ENCODE measurements at places on chromosomes 3 and 15. TPM values are rescaled to one million over a fixed set of nuclear protein-coding genes. Genes with fewer than 3 reads are reported as not detected.

Gene IQCF5
- total RNA-seq, result not detected

Gene CHL1
- not detected for total RNA-seq

GRCh38 chr3:143142354-143142753 lies 22.8 kb downstream of the CHST2 start:
- DNase-seq, result no peak

Gene GOLGA8O
- total RNA-seq, result 7.2 TPM

- no peak for DNase-seq
These were observed 295.5 kb downstream of the PLOD2 start for GRCh38 chr3:145865399-145866018.

DNA sequence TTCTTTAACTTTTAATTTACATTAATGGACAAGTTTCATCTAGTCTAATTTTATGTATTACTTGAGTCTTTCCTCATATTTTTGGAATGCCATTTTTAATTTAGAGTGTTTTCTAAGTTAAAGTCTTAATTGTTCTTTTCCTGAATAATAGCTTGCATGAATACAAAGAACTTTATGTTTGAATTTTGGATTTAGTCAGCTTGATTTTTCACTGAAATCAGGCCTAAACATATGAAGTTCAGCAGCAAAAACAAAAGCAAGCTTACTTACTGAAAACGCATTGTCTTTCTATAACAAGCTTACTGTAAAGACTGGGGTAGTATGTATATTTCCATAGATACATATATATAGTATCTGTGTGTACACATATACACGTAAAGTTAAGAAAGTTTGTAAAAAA lies 126.0 kb downstream of the ZBTB20 start:
- DNase-seq, result no peak

Gene MST1R
- 4.1 TPM for total RNA-seq

DNA sequence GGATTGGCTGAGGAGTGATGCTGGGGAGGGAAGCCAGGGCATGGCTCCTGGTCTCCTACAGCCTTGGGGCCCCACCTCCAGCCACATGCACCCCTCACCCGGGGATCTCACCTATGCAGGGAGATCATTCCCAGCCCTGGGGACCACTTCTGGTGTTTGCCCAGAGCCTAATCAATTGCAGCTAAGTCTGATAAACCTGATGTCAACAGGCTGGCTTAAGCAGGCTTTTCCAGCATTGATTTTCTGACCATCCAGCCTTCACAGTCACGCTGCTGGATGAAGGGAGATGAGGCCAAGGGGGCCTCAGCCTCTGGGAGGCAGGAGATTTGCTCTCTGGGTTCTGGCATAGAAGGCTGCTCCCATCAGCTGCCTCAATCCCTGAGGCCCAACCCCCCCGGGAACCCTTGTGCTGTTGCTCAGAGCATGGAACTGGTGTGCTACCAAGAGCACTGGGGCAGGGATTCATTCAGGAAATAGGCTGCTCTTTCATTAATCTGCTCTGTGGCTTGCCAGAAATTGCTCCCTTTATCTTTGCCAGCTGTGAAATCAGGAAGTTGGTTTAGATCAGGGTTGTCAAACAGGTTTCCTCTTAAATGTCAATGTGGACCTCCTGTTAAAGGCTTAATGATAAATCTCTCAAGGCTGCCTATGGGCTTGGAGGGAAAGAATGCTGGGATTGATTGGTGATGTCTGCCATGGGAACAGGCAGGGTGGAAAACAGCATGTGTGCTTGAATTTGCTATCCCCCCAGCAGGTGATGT lies 19.0 kb downstream of the FAM3D start:
- no peak for DNase-seq

- DNase-seq, result no peak
These were observed 56.1 kb downstream of the FAM174B start for GRCh38 chr15:92599394-92599970.

DNA sequence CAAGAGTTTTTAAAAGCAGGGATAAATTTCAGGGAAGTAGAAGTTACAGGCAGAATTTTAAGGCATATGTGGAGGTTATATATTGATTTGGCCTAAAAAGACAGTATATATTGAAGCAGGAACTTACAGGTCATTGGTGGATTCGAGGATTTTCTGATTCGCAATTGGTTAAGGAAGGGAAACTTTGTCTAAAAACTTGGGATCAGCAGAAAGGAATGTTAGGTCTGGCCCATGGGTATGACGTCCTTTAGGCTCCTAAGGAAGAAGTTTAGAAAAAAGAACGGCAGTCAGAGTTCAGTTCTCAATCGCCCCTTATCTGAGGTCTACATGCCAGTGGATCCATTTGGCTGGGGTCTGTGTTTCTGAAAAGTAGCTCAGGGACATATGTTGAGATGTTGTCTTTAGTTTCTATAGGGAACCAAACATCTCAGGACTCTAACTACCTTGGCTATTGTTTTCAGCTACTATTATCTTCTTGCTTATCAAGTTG lies 33.2 kb upstream of the ACP3 start:
- no peak for DNase-seq

- no peak for DNase-seq
These were observed 17.5 kb upstream of the SLC25A26 start for GRCh38 chr3:66203275-66203674.

- no peak for DNase-seq
These were observed 6.6 kb upstream of the STARD5 start for GRCh38 chr15:81330366-81331090.

Gene DPPA2
- total RNA-seq, result not detected

Gene MEX3B
- total RNA-seq, result 1.2 TPM

GRCh38 chr3:111236836-111237713 lies 165.5 kb downstream of the NECTIN3 start:
- no peak for DNase-seq

DNA sequence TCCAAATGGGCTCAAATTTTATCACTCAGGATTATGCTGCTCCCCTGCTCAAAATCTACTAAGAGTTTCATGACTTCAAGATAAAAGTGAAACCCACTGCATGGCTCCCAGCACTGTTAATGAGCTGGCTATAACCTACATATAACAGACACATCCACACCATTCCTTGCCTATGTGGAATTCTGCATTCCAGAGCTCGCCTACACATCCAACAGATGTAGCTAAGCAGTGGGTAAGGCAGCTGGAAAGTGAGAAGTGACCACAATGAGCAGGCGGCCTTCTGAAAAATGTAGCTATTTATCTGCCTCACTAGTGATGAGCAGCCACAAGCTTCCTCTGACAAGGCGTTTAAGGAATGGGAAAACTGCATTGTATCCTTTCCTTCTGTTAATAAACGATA lies 92.0 kb upstream of the TRIM42 start:
- no peak for DNase-seq

Gene CXCR6
- total RNA-seq, result 18.0 TPM

DNA sequence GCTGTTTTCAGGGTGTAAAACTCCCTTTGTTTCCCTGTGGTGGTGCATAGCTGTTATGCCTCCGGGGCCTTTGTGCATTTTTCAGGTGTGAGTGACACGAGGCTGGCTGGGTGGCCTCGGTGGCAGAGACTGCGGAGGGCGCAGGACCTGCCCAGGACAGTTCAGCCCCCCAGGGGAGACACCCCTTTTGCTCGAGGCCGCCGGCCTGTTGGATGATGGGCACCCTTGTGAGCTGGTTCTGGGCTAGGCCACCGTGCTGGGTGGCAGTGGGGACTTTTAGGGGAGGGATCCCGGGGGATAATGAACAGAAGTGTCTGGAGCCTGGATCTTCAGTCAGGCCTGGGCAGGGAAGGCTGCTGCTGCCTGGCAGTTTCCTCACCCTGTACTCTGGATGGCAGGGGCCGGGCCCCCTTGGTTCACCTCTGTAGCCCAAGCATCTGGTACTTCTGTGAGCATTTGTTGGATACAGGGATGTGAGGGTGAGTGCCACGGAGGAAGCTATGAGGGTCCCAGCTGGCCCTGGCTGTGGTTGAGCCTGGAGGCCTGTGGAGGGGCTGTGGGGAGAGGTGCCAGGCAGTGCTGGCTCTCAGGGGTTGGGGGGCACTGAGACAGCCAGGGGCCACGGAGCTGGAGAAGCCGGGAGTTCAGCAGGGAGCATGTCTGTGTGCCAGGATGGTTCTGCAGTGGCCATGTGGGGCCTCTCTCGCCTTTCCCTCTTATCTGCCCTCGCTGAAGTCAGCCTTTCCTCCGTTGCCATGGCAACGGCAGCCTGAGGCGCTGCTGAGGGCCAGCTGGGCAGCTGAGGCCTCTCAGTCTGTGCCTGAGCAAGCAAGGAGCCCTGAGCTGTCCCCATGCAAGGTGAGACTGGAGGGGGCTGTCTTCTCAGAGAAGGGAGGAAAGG lies 49.0 kb downstream of the KY start:
- DNase-seq, result no peak

DNA sequence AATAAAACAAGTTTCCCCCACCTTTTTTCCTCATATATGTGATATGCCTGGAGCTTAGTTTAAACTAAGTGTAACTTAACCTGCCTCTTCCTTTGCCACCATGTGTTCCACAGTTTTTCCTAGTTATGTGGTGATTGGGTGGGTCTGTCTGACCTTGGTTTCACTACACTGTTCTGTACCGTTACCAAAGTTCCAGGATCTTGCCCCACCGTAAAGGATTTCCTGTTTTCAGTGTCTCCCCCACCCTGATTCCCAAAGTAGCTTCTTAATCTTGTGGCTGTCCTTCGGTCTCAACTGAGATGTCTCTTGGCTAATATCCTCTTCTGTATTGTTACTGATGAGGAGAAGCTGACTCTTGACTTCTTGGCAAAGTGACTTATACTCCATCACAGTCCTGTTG lies 6.4 kb upstream of the MGA start:
- DNase-seq, result no peak

DNA sequence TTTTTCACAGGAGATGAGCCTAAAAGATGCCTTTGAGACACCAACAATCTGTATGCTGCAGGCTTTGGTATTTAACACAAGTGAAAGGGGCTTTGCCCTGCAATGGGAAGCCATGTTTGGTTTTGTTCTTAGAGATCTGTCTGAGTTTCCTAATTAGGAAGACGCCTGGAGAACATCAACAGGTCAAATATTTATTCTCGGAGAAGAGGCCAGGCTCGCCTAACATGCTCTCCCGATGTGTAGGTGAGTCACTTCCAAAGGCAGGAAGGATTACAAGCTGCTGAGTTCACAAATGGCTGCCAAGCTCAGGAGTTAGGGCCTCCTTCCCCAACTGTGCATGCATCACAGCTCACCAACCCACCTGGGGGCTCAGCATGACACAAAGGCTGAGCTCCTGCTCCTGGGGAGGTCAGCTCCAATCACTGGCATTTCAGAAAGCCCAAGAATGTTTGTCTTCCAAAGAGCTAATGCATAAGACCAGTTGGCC lies 119.5 kb upstream of the PRICKLE2 start:
- DNase-seq, result no peak

DNA sequence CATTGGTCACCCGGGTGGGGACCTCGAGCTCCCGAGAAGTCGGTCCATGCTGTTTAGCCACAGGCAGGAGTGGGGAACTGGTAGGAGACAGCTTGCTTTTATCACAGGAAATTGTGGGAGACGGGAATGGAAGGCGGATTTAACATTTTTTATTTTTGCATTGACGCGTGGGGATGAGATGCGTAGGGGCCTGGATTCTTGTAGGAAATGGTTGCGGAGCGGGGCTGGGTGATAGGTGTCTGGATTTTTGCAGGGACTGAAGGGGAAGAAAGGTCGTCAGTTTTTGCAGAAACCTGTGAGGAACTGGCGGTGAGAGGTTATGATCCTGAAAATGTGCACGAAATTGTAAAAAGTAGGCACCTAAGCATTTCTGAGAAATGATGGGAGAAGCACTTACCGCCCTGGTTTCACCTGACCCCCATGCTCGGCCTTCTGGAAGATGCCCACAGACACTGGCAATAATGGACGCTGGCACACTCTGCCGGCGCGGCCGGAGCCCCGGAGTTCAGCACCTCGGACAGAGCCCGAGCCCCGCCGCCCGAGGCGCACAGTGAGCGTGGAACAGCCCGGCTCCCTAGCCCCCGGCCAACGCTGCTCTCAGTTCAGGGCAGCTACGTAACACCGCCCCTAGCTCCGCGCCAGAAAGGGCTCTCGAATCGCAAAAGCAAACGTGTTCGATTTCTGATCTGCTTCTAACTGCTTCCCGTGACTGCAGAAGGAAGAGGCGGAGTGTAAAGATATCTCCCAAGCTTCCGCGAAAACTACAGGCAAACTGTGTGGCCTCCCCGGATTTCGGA lies 928 bp downstream of the ANKRD34C start:
- peak; percentile 39 for DNase-seq

- DNase-seq, result peak; percentile 88
These were observed 901 bp downstream of the NAA50 start for GRCh38 chr3:113744941-113745755.

DNA sequence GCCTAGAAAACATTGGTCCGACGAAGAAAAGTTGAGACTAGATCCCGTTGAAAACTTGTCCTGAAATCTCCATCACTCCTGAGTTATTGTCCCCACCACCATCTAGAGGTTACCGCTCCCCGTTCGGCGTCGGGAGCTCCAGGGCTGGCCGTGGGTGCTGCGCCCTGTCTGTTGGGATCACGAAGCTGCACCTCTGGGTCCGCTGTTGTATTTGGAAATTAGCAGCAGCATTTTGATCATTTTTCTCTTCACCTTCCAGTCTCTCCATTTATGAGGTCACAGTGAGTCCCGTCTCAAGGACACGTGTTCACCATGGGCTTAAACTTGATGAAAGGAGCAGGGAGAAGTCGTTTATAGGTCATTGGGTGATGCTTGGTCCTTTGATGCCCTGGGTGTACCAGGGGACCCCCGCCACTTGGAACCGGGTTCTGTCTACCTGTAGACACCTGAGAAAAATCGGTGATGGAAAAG lies 565 bp downstream of the MANF start:
- no peak for DNase-seq

DNA sequence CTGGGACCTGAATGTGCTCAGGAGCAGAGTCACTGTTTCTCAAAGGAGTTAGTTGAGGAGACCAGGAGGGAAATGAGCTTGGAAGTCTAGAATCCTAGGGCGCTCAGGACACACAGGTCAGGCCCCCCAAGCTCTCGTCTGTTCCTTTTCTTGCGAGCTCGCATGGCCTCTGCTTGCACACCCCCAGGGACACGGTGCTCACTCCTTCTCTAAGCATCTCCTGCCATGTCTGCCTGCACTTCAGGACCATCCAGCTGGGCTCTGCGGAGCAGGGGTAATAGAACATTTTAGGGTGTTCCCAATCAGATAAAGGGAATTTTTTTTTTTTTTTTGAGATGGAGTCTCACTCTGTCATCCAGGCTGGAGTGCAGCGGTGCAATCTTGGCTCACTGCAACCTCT lies 213.2 kb downstream of the XXYLT1 start:
- no peak for DNase-seq

- no peak for DNase-seq
These were observed 13.0 kb downstream of the CACNA2D2 start for GRCh38 chr3:50490424-50490823.

GRCh38 chr15:85583923-85584390 lies 203.6 kb downstream of the AKAP13 start:
- no peak for DNase-seq

GRCh38 chr3:42511201-42511600 lies 8.8 kb downstream of the VIPR1 start:
- DNase-seq, result no peak

Gene GOLGA8T
- not detected for total RNA-seq

Gene MOBP
- not detected for total RNA-seq

Gene IL5RA
- not detected for total RNA-seq

- no peak for DNase-seq
These were observed 35.6 kb downstream of the MAP2K5 start for GRCh38 chr15:67578020-67578600.

Measured in activated CD4-positive, alpha-beta T cell treated with anti-CD3 and anti-CD28 coated beads, Interleukin-2, amount 10 ng/mL, durations not matched to agents 7 days and 5 days (primary cell).